Stimulated activated CD4-positive, alpha-beta T cell treated with anti-CD3 and anti-CD28 coated beads, Interleukin-1b, Interleukin-23, amount 100 ng/mL, for 1 hour (primary cell): ENCODE measurements at places on chromosomes 11 and 22.

DNA sequence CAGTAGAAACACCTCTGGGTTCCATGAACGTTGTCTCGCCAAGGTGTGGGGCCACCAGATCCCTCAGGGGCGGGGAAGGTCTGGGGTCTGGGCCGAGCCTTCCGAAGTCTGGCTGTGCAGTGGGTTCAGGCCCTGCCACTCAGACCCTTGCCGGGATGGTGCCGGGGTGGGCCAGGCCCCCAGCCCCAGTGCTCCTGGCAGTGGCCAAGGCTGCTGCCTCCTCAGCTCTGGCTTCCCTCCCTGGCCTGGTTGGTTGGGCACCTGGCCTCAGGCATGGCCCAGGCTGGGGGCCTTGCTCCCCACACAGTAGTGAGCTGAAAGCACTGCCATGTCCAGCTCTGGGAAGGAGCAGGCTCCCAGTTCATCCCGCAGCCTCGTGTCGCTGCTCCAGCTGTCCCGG, 48.2 kb upstream of the PPARA start:
- DNase-seq = no peak

DNA sequence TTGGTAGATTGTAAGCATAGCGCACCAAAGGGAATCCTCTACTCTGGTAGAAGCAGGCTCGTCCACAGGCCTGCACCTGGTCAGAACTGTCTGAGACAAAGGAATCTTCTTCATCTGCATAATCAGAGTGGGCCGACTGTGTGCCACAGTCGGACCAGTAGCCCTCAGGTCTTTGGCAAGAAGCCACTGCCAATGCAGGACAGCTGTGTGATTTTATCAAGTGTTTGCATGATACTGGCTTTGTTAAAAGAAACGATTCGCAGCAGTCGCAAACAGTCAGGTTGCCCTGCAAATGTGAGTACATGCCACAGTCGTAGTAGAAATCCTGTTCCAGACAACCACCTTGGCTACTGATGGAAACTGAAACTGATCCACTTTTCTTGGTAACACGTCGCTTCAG, 4.9 kb upstream of the CCDC34 start:
- no peak for DNase-seq

- peak; percentile 44 for DNase-seq
Measured at GRCh38 chr11:124762105-124762623, at the start of gene ESAM. ESAM (minus strand) TSS chr11:124762290; CDS start chr11:124762154, 136 bp downstream.

- no peak for DNase-seq
Measured at GRCh38 chr11:64503186-64503753, 87.8 kb upstream of the SLC22A12 start.

GRCh38 chr22:32858957-32859356, 57.5 kb downstream of the TIMP3 start:
- no peak for DNase-seq

DNA sequence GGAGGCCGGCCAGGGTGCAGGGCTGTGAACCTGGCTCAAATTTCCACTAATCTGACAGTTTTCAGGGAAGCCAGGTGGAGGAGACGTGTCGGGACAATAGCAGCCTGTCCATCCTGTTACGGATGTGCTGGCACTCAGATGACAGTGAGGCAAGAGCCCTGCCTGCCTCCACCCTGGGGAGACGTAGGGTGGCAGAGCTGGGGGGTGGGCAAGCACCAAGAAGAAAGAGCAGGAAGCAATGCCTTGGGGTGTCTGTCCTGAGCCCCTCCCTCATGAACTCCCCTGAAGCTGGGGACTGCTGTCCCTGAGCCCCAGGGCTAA, 10.0 kb upstream of the TRIM29 start:
- no peak for DNase-seq

- DNase-seq = no peak
Measured at GRCh38 chr11:126104420-126104819, 41.8 kb upstream of the CDON start.

DNA sequence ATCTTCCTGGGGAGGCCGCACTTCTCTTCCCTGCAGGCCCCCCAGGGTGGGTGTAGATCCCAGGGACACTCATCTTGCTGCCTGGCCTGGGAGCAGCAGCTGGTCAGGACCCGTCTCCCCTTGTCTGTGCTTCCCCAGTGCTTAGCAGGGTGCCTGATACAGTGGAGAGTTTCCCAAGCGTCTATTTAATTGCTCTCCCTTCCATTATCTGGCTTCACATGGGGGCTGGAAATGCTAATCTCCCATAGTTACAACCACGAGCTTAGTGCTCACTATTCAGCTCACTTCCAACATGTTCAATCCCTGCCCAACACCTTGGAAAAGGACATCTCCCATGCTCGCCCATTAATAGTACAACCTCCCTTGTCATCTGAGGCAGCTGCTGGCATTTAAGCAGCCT, 100.5 kb downstream of the DSCAML1 start:
- DNase-seq = no peak

DNA sequence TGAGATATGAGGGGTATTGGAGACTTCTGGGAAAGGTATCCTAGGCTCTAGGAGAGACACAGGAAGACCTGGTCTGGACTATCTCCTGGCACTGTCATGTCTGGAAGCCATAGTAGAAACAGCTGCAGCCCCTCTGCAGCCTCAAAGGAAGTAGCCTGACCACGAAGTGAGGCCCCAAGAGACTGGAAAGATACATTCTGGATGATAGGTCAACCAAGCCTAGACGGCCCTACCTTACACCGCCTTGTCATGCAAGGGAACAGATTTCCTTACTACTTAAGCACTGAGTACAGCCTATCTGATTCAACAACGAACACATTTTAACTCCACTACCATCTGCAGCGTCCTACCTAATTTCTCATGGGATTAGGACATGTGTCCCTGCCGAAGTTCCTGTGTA, 31.1 kb downstream of the UQCR10 start:
- DNase-seq = no peak

GRCh38 chr22:24201681-24202614, 20.7 kb downstream of the SUSD2 start:
- DNase-seq = no peak

DNA sequence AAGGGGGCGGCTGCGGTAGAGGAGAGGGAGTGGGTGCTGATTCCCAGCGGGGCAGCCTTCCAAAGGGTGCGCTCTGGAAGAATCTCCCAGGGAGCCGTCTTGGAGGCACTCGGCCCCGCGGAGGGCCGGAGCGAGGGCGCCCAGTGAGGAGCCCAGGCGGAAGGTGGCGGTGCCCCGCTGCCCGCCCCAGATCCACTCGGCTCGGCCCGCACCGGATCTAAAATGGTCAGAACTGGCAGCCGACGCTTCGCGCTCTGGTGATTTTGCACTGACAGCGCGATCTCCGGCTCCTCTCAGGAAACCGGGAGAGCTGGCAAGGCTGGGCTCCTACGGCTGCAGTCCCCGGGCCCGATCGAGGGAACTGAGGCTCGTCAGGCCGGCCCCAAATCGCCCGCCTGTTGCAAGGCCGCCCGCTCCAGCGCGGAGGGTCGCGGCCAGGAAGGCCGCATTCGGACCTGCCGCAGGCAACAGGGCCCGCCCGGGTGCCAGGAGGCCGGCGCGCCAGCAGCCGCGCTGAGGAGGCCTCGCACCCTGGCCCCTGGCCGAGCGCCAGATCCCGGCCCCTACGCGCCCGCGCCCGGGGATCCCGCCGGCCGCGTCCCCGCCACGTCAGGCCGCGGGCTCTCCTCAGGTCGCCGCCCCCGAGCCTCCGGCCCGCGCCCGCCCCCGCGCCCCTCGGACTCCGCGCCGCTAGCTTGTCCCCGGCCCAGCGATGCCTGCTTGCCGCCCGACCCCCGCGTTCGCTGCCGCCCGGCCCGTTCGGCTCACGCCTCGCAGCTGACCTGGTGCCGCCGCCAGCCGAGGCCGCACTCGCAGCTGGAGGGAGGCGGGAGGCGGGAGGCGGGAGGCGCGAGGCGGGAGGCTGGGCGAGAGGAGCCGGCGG, at the start of gene KLHL22:
Gene KLHL22 (minus strand): TSS at position 818 of the 883 bp plus-strand sequence. CDS start 6,584 bp downstream, outside the sequence.
- DNase-seq = no peak

DNA sequence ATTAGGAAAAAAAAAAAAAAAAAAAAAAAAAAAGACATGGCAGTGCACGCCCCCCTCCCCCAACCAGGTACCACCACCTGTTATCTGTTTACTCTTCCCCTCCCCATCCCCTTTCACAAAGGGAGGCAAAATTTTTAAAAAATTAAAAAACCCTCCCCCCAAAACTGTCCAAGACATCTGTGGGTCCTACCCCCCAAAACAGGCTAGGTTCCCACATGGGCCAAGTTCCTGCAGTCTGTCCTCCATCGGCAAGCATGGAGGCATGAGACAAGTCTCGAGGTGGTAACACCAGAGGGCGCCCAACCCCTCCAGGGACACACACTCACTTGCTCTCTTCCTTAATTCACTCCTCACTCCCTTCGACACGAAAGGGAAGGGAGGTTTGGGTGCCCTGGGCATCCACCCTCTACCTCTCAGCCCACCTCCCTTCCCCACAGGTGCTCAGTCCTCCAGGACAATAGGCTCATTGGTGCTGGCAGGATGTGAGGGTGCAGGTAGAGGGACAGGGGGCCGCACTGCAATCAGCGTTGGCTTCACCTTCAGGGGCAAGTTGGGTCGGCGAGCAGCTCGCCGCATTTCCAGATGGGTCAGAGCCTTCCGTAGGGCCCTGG, 2.2 kb upstream of the TUT1 start:
- peak; percentile 62 for DNase-seq

DNA sequence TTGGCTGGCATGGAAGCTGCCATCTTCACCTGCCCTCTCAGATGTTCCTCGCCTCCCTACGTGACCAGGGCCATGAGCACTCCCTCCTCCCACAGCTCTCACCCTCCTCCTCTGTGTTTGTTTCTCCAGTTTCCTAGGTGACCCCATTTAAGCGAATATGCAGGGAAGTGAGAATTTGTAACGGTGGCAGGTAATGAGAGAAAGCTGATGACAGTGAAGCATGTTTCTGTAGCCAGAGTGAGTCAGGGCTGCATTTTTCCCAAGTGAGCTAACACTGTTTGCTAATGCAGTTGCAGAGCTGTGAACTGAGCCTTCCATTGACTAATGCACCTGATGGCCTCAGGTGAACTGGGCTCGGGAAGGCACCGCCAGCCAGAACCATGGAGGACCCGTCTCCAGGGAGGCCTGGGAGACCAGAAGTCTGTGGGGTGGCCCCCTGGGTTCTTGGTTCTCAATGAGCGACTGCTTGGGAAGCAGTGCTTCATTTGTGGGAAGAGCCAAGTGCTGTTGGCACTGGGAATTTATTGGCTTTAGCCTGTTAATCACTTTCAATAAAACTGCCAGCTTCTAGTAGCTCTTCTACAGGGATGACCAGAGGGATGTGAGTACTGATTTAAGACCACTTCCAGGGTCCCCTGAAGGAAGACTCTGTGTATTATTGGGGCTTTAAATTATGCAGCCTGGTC, 64.5 kb downstream of the BARX2 start:
- DNase-seq = no peak

- DNase-seq = no peak
Measured at GRCh38 chr11:62608776-62609175, 3.8 kb downstream of the EML3 start.

- no peak for DNase-seq
Measured at GRCh38 chr22:17938484-17938924, 85.9 kb downstream of the MICAL3 start.

DNA sequence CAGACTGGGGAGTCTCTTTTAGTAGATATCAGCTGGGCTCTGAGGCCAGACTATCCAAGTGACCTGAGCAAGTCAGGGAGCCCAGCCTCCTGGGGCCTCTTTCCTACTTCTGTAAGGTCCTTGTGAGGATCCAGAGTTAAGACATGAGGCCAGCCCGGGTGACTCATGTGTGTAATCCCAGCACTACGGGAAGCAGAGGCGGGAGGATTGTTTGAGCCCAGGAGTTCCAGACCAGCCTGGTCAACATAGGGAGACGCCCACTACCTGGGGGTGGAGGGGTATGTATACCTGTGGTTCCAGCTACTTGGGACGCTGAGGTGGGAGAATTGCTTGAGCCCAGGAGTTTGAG, 36.9 kb upstream of the POLA2 start:
- DNase-seq = no peak

GRCh38 chr11:115499891-115500290, 4.3 kb downstream of the CADM1 start:
- no peak for DNase-seq

DNA sequence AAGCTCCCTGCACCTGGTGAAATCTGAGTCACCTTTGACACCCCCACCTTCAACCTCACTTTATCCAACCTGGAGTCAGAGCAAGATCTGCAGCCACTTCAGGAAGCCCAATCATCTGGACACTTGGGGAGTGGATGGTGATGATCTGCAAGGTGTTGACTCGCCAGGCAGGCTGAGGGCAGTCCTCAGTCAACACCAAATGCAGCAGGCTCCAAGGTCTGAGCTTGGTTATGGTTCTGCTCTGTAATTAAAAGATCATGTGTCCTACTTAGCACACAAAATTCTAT, 446.9 kb downstream of the BRD1 start:
- DNase-seq = no peak

DNA sequence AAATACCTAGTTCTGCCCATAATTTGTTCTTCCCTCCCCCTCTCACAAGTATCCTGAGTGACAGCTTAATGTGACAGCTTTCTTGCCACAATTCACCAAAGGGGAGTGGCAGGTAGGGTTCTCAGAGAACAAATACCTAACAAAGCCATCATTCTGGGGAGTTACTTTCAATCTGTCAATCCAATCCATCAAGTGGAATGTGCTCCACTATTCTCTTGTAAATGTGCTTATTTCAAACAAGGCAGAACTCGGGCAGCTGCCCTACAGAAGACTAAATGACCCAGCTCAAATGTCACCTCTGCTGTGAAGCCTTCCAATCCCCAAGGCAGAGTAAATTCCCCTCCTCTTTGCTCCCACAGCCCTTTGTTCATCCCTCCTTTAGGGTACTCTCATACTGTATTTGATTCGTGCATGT, 27.8 kb downstream of the LGR4 start:
- no peak for DNase-seq

GRCh38 chr11:133175103-133175502, 357.2 kb downstream of the OPCML start:
- no peak for DNase-seq

DNA sequence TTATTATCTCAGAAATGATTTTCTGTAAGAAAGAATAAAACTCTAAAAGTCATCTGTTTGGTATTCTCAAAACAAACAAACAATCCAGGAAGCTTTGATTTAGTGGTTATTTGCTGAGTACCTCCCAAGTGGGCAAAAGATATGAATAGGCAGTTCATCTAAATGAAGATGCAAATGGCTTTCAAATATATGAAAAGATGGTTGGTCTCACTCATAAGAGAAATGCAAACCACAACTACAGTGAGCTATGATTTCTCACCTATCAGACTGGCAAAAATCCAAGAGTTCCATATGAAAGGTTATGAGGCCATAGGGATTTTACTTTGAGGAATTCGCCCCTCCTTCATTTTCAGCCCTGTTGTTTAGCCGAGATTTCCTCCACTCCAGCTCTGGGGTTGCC, 11.3 kb upstream of the P2RY2 start:
- DNase-seq = no peak

DNA sequence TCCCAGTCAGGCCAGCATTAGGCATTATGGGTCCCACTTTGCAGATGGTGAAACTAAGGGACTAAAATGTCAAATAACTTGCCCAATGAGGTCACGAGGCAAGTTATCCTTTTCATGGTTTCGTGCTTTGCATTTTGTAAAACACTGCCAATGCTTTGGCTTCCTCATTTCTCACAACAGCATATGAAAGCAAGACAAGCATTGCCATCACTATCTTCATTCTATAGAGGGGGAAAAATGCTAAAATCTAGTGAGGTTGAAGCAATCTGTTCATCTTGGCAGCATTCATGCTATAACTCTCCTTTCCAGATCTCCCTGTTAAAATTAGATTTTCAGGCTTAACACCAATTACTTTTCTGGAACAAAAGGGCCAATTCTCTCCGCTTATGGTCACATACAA, 14.8 kb downstream of the FAM181B start:
- DNase-seq = no peak
